Gastroesophageal sphincter (tissue), 4 donors: ENCODE measurements at places on chromosomes 11 and 22.

DNA sequence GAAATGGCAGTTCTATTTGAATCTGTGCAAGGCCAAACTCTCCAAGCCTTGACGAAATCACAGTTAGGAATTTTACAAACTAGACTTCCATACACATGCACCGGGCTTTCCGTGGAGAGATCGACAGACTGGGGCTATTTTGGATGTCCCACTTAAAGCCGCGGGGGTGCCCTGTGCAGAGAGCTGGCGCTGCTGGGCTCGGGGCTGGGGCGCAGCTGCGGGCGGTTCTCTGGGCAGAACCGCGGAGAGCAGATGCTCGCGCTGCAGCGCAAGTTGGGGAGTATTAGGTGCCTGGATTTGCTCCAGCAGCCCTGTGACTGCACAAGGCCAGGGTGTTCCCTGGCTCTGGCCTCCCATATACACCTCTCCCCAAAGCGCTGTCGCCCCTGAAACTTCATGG, 67.2 kb downstream of the SPATA19 start:
- no peak for ATAC-seq

DNA sequence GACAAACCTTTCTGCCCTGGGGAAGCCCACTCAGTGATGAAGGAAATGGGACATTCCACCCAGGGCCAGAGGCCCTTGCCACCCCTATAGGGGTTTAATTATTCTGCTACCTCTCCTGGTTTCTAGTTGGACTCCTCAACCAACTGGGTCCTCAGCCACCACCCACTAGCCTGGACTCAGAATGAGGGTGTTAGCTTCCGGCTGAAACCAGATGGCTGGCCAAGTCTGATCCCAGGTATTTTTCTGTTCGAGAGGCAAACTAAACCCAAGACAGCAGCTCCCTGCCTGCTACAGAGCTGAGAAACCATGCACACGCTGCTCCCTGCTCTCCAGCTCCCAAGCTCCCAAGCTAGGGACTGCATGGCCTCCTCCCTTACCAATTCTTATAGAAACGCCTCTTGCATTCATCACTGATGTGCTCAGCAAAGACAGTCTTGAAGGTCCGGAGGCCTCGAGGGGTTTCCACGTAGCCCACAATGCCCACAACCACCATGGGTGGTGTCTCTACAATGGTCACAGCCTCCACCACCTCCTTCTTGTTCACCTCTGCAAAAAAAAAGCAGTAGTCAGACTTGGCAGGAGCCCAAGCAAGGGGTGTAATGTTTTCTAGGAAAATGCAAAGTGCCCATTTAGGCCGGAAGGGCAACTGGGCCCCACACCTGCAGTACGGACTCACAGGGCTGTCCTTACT, 2.2 kb downstream of the RPL3 start:
- ATAC-seq, result no peak

GRCh38 chr11:16843294-16843693, 104.8 kb downstream of the C11orf58 start:
- no peak for ATAC-seq

DNA sequence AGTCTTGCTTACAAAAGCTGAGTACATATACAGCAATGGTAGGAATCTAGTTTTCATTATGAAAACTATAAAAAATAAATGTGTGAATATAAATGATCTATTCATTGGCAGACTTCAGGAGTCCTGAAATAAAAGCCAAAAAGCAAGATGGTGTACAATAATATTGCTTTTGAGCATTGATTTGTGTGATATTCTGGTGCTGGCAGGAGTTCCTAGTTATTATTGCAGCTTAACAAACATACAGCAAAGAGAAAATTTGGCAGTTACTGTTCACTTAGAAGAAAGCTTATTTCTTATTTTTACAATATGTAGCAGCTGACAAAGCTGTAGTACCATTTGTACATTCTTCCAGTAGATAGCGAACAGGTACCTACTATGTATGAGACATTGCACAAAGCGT, 1518.9 kb upstream of the TENM4 start:
- no peak for ATAC-seq

DNA sequence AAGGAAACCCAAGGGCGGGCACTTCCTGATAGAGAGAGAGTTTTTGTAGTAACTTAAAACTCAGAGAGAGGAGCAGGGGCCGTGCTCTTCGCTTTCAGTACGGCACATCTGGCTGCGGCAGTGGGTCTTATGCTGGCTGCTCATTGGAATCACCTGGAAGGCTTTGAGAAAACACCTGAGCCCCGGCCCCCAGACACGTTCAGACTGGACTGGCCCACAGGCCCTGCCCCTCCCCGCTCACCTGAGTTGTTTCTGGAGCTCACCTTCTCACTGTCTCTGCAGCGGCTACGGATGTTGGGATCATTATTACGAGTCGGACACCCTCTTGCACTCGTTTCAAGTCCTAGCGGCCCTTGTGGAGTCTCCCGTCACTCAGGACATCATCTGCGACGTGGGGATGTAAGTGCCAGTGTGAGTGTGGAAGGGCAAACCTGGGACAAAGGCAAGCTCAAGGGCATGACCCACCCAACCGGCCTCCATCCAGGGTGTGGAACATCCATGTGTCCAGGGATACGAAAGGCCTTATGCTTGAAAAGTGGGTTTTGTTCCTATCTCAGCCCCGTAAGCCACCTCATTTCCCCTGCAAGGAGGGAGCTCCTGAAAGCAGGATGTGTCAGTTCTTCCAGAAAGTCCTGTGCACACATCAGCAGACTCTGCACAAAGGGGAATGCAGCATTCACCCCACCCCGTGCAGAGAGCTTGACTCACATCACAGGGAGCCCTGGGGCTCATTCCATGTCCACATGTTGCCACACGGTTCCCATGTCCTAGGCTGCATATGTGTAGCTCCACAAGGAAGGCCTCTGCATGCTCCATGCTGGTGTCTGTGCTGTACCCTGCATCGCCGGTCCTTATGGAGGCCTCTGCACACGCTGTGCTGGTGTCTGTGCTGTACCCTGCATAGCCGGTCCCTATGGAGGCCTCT, 5.4 kb downstream of the NADSYN1 start:
- no peak for ATAC-seq

DNA sequence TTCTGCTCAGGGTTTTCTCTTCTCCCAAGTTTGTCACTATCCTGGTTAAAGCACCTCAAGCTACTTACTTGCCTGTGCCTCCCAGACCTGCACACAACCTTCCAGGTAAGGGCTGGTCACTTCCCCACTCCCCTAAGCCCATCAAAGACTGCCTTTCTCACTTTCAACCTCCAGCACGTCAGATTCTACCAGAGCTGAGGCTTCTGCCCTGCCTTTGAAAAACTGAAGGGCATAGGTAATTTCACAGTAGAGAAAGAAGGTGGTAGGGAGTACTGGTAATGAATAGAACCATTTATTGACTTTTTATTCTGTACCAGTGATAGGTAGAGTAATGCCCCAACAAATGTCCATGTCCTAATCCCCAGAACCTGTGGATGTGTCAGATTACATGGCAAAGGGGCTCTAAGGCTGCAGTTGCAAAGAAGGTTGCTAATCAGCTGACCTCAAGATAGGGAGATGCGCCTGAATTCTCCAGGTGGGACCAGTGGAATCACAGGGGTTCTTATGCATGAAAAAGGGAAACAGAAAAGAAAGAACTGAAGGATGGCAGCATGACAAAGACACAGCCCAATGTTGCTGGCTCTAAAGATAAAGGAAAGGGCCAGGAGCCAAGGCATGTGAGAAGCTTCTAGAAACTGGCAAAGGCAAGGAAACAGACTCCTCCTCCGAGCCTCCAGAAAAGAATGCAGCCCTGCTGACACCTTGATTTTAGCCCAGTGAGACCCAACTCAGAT, 89.0 kb downstream of the SLC1A2 start:
- no peak for ATAC-seq
